Activated CD4-positive, CD25-positive, alpha-beta regulatory T cell (primary cell): ENCODE measurements at places on chromosomes 16 and 17.

DNA sequence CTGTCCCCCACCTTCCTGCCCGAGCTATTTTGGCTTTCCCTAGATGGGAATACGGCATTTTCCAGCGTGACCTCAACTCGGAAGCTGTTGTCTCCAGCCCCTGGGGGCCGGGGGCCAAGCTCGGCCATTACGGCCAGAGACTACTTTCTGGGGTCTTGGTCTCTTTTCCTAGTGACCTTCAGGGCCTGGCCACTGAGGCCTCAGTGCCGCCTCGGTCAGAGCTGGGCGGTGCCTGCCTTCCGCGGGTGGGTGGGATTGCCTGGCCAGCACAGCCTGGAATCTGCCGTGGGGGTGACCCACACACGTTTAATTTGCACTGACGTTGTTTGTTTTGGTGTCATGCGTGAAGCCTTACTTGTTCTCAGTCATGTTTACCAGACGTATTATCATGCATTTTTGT, 29.2 kb downstream of the TSC2 start:
- no peak for DNase-seq

- DNase-seq = no peak
These were observed 32.1 kb downstream of the IST1 start for GRCh38 chr16:71927383-71927782.

- DNase-seq = no peak
These were observed 152.2 kb downstream of the FOXL1 start for GRCh38 chr16:86730597-86730996.

GRCh38 chr17:79051306-79051705, 23.3 kb upstream of the ENGASE start:
- DNase-seq = no peak

DNA sequence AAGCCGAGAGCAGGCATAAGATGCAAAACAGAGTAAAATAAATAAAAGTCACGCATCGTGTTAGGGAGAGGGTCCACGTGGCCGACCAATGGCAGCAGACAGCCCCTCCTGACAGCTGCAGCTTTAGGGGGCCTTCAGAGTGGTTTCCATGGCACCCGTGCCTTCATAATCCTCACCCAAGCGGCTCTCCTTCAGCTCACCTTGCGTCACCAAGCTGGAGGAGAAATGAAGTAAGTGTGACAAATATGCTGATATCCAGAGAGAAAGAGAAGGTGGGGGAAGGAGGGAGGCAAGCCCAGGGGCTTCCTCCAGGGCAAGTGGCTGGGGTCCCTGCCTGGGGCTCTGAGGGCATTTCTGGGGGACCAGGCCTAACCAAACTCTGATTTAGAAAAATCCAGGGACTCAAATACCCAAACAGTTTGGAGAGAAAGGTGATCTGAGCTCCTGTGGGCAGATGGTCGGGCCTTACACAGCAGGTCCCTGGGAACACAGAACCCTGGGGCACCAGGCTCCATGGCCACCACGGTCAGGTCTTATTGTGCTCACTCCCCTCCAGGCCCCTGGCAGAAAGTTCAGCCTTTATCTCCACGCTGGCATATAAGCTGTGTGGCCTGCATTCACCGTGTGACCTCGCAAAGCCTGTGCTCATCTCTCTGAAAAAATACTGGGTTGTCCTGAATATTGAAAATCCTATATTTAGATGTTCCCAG, 80.7 kb upstream of the TNRC6C start:
- no peak for DNase-seq

GRCh38 chr17:77210331-77210730, 69.6 kb downstream of the SEC14L1 start:
- DNase-seq = no peak

DNA sequence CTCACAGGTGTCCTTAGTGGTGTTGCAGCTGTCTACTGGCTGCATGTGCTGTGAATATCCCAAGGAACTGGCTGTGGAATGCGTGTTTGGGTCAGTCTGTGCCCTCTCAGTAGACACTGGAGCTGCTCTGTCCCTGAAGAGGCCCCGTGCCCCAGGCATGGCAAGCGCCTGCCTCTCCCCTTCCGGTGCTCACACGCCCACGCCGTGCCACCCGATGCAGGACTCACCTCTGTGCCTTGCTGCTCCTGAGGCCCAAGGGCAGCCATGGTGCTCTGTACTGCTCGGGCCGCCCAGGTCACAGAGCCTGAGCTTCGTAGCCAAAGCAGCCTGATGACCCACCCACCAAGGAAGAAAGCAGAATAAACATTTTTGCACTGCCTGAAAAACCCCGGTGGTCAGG, 10.0 kb downstream of the RGS11 start:
- no peak for DNase-seq

GRCh38 chr17:17232303-17232621, 4.7 kb downstream of the FLCN start:
- no peak for DNase-seq

DNA sequence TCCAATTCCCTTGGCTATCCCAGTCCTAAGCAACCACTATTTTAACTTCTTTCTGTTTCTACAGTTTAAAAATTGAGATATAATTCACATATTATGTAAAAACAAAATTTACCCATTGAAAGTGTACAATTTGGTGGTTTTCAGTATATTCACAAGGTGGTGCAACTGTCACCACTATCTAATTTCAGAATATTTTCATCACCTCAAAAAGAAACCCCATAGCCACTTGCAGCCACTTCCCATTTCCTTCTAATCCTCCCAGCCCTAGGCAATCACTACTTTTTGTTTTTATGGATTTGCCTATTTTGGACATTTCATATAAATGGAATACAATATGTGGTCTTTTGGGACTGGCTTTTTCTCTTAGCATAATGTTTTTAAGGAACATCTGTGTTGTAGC, 36.1 kb upstream of the NACA2 start:
- no peak for DNase-seq

GRCh38 chr17:6753006-6753445, 2.8 kb upstream of the XAF1 start:
- no peak for DNase-seq

- peak; percentile 32 for DNase-seq
These were observed 7.5 kb downstream of the EPOP start for GRCh38 chr17:38667099-38667786.

DNA sequence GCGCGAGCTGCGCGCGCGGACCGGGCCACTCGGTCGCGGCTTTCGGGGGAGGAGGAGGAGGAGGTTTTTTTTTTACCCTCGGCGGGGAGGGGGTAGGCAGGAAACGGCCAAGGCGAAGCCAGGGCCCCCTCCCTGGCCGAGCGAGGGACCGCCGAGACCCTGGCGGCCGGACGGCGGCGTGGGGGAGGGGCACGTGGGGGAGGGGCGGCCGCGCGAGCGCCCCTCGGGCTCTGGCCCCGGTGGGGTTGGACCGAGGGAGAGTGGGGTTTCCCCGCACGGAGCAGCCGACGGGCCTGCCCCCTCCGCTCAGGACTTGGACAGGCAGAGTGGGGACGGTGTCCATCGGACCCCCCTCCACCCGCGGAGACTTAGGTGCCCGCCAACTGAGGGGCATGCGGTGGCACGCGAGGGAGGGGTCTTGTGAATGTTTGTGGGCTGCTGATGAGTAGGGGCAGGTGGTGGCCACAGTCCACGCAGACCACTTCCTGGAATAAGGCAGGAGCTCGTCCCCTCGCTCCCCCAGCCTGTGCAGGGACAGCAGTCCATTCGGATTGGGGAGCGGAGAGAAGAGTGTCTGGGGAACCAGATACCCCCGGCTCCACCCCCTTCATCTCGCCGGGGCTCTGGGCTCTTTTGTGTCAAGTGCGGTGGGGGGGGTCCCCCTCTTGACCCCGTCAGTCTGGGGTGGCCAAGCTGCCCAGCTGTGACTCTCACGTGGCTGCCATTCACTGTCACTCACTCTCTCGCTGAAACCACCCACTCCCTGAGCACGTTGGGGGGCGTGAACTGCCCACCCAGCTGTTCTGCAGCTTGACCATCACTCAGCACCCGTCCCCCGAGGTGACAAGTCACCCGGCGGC, 3.0 kb upstream of the CHD3 start:
- peak; percentile 29 for DNase-seq

DNA sequence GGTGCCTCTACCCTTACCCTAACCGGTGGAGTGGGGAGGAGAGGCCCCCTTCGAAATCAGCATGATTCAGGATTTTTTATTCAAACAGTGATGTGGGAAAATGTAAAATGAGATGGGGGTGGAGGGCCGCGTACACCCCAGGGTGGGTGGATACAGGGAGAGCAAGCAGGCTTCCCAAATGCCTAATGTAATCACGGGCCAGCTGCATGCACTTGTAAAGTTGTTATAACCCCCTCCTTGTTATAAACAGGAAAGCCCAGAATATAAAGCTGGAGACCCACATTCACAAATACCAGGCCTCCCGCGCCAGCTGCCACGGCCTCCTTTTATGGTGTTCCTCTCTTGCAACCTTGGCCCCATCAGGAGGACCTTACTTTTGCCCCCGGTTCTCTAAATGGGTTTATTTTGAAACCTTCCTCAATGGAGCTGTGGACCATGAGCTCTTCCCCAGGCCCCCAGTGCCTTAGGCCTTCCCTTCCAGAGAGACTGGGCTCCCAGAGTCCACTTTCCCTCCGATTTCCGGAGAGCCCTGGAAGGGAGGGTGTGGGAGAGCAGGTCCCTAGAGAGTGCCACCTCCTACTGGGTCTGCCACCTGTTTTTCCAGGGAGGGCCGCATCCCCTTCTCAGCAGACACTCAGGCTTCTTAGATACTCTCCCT, 906 bp upstream of the FOXL1 start:
- DNase-seq = no peak

DNA sequence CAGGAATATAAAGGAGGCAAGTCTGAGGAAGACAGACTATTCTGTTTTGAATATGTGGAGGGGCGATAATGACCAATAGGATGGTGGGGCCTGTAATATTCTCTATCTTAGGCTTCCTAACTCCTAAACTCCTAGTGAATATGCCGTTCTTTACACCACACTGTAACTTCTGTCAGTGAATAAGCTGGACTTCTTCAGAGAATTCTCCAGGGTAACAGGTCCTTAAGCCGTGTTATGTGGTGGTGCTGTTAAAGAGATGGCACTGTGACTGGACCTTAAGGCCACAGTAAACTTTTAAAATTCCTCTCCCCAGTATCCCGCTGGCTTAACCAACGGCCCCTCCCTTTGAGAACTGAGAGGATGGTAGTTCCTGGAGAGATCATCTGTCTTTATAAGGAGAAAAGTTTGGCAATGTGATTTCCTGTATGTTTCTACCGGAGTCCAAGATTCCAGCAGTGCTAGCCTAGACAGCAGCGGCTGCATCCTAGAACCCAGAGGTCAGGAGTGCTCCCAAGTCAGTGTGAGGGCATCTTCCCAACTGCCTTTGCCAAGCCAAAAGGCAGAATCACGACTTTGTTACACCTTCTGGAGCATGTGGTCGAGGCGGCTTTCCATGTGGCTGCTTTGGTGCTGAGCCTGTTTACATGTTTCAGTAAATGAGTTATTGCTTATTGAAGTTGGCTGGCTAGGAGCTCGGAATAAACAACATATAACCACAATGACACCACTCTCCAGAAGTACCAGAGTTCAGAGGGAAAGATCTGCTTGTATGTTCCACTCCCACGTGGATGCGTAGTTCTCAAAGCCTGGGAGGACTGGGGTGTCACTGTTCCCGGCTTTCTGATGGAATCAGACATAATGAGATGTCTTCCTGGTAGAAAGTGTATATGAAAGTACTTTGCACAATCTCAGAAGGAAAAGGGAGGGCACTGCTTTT, 41.0 kb downstream of the TUBD1 start:
- DNase-seq = no peak

DNA sequence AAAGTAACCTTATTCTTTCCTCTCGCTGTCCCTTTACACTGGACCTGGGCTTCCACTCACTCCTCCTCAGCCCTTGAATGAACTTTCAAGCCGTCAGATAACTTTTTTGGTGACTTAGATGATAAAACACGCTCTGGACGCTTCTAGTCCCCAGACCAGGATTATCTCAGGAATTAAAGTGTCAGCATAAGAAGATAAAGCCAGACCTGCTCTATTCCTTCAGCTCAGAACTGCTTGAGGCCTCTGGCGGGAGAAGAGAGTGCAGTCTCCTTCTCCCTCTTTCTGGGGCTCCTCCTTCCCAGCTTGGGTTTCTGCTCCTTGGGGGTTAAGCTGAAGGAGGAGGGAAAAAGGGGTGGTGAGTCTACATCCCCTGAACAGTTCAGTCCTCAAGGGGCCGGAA, 6.6 kb downstream of the LPO start:
- DNase-seq = no peak

DNA sequence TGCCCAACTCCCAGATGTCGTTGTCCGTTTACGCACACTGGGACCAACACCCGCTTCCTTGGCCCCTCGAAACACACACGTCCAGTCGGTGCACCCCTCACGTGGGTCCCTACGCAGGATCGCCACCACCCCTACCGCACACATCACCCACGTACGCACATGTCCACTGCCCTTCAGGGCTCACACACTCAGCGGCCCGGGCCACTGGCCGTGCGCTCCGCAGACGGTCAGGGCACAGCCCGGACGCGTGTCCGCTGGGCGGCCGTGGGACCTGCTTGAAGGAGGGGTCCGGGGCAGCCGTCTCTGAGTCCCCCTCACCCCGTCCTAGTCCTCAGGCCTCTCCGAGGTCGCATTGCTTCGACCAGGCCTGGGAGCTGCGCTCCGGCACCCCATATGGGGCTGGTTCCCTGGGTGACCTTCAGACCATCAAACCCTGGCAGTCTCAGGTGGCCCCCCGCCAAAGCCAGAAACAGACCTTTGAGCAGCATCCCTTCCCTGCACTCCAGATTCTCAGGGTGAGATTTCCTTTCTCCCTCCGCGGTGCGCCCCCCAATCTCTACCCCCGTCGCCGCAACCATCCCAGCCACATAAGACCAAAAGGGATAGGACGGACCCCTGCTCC, 914 bp upstream of the GPRC5B start:
- no peak for DNase-seq

DNA sequence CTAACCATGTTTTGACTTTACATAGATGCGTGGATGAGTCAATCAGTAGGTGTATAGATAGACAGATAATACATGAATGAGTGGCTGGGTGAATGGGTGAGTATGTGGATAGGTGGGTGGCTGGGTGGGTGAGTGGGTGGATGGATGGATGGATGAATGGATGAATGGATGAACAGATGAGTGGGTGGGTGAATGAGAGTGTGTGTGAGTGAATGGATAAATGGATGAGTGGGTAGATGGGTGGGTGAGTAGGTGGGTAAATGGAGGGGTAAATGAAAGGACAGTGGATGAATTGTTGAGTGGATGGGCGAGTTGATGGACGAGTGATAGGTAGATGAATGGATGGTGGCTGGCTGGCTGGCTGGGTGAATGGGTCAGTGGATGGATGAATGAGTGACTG, 23.2 kb downstream of the C16orf95 start:
- DNase-seq = no peak

GRCh38 chr16:70529051-70529777, 5.6 kb downstream of the SF3B3 start:
- DNase-seq = no peak

- DNase-seq = no peak
These were observed 17.2 kb downstream of the ADAM11 start for GRCh38 chr17:44775838-44776621.
